ENCODE measurements at places on chromosomes 4 and X. TPM values are rescaled to one million over a fixed set of nuclear protein-coding genes. Genes with fewer than 3 reads are reported as not detected.

GRCh38 chr4:78001531-78001930 lies 55.6 kb upstream of the FRAS1 start:
- no peak for DNase-seq
- no peaks in the 10 kb centered on the region for H3K4me1 ChIP-seq
- H3K36me3 ChIP-seq = no peaks in the 10 kb centered on the region
- no peaks in the 10 kb centered on the region for H3K27me3 ChIP-seq

- H3K27me3 ChIP-seq = no peaks in the 10 kb centered on the region
- H3K36me3 ChIP-seq = no peaks in the 10 kb centered on the region
- no peak overlapping the region for H3K4me3 ChIP-seq
- DNase-seq = no peak
- H3K4me1 ChIP-seq = no peaks in the 10 kb centered on the region
- H3K27ac ChIP-seq = no peak overlapping the region
These were observed 51.5 kb upstream of the MXD4 start for GRCh38 chr4:2313366-2313765.

- no peak overlapping the region for H3K27ac ChIP-seq
- no peak overlapping the region for H3K4me3 ChIP-seq
These were observed 125.2 kb downstream of the AREG start for GRCh38 chr4:74570095-74570494.

DNA sequence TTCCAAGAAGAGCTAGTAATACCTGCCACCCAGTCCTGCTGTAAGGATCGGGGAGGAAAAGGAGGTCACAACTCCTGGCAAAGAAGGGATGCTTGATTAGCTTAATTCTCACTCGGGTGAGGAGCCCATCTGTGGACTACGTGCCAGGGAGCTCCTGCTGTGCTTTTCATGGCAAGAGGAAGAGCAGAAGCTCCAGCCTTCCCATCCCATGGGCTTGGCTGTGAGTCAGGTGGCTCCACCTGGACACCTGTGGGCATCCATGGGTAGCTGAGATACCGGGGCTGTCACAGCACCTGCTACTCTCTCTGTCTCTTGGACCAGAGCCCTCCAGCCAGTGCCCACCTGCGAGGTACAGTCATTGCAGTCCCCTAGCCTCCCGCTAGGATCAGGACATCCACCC lies 18.0 kb downstream of the CLNK start:
- H3K4me1 ChIP-seq = no peaks in the 10 kb centered on the region
- H3K27ac ChIP-seq = no peak overlapping the region
- H3K4me3 ChIP-seq = no peak overlapping the region
- no peak for DNase-seq
- H3K36me3 ChIP-seq = no peaks in the 10 kb centered on the region

GRCh38 chr4:151276787-151277562 lies at the start of gene PRSS48:
Gene PRSS48 (plus strand): TSS chr4:151277161. CDS start chr4:151277173, 12 bp downstream.
- H3K36me3 ChIP-seq = no peaks in the 10 kb centered on the region
- H3K27ac ChIP-seq = no peak within 1 kb of the TSS
- no peak within 1 kb of the TSS for H3K4me3 ChIP-seq
- DNase-seq = peak; percentile 64

GRCh38 chrX:135923353-135923752 lies 29.8 kb downstream of the SAGE1 start:
- H3K27ac ChIP-seq = no peak overlapping the region
- H3K4me3 ChIP-seq = no peak overlapping the region
- DNase-seq = no peak
- H3K27me3 ChIP-seq = no peaks in the 10 kb centered on the region
- no peaks in the 10 kb centered on the region for H3K4me1 ChIP-seq

DNA sequence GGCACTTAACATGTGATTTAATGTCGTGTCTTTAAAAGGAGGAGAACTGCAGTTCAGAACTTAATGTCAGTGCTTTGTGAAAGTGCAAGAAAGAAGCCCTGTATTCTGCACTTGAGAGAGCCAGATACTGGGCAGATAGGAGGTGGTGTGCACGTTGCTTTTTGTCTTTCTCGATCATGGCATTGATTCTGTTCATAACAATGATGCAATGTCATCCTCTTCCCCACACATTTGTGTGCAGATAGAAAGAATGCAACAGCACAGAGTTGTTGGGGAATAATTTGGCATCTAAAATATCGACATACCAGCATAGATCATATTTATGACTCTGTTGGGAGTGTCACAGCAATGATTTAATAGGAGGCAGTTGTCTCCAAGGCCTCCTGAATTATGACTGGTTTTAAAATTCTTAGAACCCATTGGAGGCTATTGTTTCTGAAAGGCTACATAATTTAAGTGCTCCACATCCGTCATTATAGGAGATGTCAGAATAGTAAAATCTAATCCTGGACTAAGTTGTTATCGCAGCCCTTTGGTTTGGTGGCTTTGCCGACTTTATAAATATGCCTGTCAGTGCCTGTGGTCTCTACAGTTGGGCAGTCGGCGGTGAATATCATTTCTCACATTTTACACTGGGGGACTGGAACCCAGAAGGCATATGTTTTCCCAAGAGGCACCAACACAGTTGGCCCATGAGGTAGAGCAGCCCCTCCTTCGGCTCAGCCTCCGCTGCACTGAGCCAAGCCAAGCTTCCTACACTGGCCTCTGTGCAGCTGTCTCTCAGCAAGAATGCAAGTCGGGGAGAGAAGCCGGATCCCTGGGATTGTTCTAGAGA lies 124.9 kb downstream of the PTTG2 start:
- H3K27me3 ChIP-seq = no peaks in the 10 kb centered on the region
- H3K4me3 ChIP-seq = 0 out of 2 replicates have a peak overlapping the region, but pooled peaks have one; percentile 0
- H3K36me3 ChIP-seq = no peaks in the 10 kb centered on the region
- peak; percentile 48 for DNase-seq
- H3K4me1 ChIP-seq = peaks cover 45% of the 10 kb centered on the region

- no peaks in the 10 kb centered on the region for H3K4me1 ChIP-seq
- H3K27ac ChIP-seq = no peak overlapping the region
- no peak for DNase-seq
- H3K36me3 ChIP-seq = no peaks in the 10 kb centered on the region
These were observed 375.7 kb downstream of the ADGRL3 start for GRCh38 chr4:61575796-61576195.

DNA sequence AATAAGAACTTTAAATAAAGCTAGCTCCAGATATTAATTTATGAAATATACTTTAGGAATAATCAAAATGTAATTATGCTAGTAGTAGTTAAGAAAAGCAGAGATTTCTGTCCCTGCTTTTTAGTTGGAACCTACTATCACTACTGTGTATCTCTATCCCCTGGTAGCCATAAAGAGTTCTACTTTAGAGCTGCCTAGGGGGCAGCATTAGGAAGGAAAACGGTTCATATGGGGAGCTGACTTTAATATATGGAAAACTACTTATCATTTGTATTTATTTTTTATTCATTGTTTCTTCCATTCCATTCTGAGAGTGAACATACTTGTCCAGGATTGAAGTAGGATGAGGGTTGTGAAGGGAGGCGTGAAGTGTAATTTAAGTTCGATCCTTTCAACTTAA lies 40.9 kb downstream of the CPEB2 start:
- H3K36me3 ChIP-seq = 0 out of 2 replicates have a peak, but pooled peaks cover 13% of the 10 kb centered on the region
- H3K4me3 ChIP-seq = no peak overlapping the region
- no peak for DNase-seq
- peaks cover 12% of the 10 kb centered on the region for H3K4me1 ChIP-seq
- no peak overlapping the region for H3K27ac ChIP-seq

- peak overlapping the region; percentile 63 for H3K27ac ChIP-seq
- no peak overlapping the region for H3K4me3 ChIP-seq
- peaks cover 20% of the 10 kb centered on the region for H3K4me1 ChIP-seq
- peak; percentile 85 for DNase-seq
- no peaks in the 10 kb centered on the region for H3K27me3 ChIP-seq
These were observed 62.4 kb downstream of the JADE1 start for GRCh38 chr4:128871948-128872347.

DNA sequence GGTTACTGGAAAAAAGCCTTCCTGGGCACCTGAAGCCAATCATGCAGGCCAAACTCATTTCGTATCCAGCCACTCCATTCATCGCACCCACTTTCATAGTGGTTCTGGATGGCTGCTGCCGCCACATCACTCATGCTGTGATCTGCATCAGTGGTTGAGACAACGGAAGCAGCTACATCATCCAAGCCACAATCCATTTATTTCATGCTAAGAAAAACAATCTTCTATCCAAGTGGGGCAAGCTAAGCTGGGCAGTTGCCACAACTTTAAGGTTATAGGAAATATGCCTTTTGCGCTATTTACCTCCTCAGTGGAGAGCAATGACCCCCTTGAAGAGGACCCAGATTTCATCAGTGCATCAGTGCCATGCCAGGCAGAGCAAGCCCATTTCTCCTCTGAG lies 124.6 kb downstream of the GRIA3 start:
- H3K36me3 ChIP-seq = no peaks in the 10 kb centered on the region
- no peak overlapping the region for H3K27ac ChIP-seq
- H3K27me3 ChIP-seq = no peaks in the 10 kb centered on the region

GRCh38 chr4:181105487-181105886 lies 1137.7 kb upstream of the TENM3 start:
- no peak for DNase-seq
- no peaks in the 10 kb centered on the region for H3K4me1 ChIP-seq

DNA sequence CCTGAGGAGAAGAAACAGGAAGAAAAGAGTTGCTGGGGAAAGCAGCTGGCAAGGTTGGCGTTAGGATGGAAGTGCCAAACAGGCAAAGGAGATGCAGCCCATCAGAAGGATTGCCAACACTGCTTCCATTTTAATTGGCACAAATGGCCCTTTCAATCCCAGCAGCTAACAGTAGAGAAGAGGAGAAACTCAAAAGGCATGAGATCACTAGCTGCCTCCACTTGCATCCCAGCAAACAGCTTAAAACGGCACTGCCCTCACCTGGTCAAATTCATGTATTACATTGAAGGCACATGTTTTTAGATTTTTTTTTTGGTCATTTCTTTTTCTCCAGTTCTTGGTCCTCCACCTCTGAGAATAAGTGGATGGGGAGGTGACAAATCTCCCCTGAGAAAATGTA lies 14.9 kb upstream of the LOC101059915 start:
- no peaks in the 10 kb centered on the region for H3K27me3 ChIP-seq
- no peak overlapping the region for H3K27ac ChIP-seq
- DNase-seq = peak; percentile 67
- no peak overlapping the region for H3K4me3 ChIP-seq
- no peaks in the 10 kb centered on the region for H3K4me1 ChIP-seq

GRCh38 chr4:164441109-164441508 lies 312.8 kb upstream of the SMIM31 start:
- H3K4me3 ChIP-seq = no peak overlapping the region
- no peaks in the 10 kb centered on the region for H3K4me1 ChIP-seq
- no peaks in the 10 kb centered on the region for H3K27me3 ChIP-seq
- DNase-seq = no peak
- H3K36me3 ChIP-seq = no peaks in the 10 kb centered on the region
- H3K27ac ChIP-seq = no peak overlapping the region

DNA sequence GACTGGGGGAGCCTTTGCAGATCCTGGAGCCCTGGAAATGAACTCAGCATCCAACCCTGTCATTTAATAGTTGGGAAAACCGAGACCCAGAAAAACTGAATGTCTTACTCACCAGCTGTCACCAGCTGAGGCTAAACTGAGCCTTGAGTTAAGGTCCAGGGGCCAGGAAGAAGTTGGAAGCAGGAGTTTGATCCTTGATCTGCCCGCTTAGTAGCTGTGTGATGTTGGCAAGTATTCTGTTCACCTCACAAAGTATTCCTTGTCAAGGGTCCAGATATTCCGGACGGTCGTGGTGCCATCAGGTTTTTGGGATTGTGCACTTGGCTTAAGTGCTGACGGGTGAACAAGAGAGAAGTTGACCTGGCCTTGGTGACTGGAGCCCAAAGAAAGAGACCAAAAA lies 30.7 kb upstream of the PROM1 start:
- no peak overlapping the region for H3K4me3 ChIP-seq
- peaks cover 38% of the 10 kb centered on the region for H3K27me3 ChIP-seq
- DNase-seq = no peak
- H3K27ac ChIP-seq = no peak overlapping the region
- no peaks in the 10 kb centered on the region for H3K36me3 ChIP-seq
- no peaks in the 10 kb centered on the region for H3K4me1 ChIP-seq

The PCDH7 gene
- 0.15 TPM for polyA plus RNA-seq

The TMSB15C gene
- 0.30 TPM for polyA plus RNA-seq

The ERCC6L gene
- 2.4 TPM for polyA plus RNA-seq

The JCHAIN gene
- 4.9 TPM for polyA plus RNA-seq

The PALLD gene
- 30.6 TPM for polyA plus RNA-seq

The SERPINA7 gene
- not detected for polyA plus RNA-seq
